Right renal pelvis (tissue), 4 donors: ENCODE measurements at places on chromosomes 3 and 15.
A peak's percentile ranks its signal among the peaks of the same experiment; 100 is the strongest.

DNA sequence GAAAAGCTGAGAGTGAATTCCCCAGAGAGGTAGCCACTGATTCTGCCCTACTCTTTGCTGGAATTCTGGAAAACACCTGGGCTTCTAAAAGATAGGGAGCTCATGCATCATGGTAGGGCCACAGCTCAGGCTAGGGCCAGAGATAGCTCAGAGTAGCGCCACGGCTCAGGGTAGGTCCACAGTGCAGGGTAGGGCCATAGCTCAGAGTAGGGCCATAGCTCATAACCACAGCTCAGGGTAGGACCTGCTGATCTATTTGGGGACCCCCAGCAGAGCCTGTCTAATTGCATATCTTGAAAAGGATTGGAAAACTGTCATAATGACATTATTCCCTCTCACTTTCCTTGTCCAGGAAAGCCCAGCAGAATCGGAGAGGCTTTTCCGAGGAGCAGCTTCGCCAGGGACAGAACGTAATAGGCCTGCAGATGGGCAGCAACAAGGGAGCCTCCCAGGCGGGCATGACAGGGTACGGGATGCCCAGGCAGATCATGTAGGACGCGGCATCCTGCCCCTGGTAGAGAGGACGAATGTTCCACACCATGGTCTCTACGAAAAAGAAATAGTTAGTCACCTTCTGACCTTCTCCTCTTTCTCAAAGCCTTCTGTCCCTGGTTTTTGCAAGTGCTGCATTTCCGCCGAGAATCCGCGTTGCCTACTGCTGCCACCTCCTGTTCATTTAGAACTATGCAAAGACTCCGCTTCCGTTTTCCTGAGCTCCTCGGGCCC, 14.5 kb downstream of the TAGLN3 start:
- no peak for DNase-seq

GRCh38 chr15:80246425-80246894, 5.6 kb downstream of the CTXND1 start:
- no peak for DNase-seq

GRCh38 chr15:29670998-29671981, 151.0 kb downstream of the TJP1 start:
- DNase-seq: peak; percentile 67

GRCh38 chr3:58609990-58610389, 32.8 kb upstream of the FAM107A start:
- no peak for DNase-seq

GRCh38 chr15:40108061-40108854, 421 bp downstream of the BMF start:
- no peak for DNase-seq

- DNase-seq: no peak
Measured at GRCh38 chr3:58963928-58964503, 85.8 kb downstream of the CFAP20DC start.
